ENCODE measurements at places on chromosomes 2 and 18.

DNA sequence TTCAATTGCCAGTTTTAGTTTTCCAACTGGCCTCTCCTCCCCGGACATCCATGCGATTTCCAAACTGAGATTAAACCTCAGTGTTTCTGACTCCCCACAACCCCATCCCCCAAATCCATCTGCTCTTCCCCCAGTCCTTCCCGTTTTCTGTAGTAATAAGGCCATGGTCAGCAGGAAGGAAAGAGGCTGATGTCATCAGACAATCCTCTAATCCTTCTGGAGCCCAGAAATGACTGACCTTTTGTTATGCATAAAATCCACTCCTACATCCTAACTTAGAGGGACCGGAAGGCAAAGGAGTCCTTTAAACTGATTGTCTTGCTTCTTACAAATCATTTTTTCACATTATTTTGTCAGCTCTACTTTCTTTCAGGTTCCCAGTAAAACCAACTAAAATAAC lies 155.8 kb downstream of the INO80D start:
- DNase-seq: no peak

- DNase-seq: peak; percentile 25
Measured at GRCh38 chr2:29561181-29561580, 360.2 kb downstream of the ALK start.

GRCh38 chr2:148560496-148560895 lies 84.1 kb upstream of the EPC2 start:
- DNase-seq: no peak

DNA sequence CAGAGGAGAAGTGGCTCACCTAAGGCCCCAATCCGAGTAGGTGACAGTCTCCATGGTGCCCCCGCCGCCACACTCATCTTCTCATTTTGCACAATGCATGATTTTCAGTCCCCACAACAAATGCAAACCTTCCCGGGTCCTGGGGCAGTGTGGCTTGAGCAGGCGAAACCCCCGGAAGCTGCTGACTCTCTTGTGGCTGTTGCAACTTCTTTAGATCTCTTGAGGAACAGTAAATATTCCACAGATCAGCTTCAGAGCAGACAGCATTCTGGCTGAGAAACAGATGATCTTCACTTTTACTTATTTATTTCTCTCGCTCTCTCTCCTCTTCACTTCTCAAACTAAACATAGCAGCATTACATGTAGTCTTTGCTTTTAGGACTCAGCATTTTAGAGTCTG lies 51.9 kb downstream of the ASAP2 start:
- no peak for DNase-seq

GRCh38 chr2:210461401-210461800 lies 15.2 kb downstream of the LANCL1 start:
- no peak for DNase-seq

DNA sequence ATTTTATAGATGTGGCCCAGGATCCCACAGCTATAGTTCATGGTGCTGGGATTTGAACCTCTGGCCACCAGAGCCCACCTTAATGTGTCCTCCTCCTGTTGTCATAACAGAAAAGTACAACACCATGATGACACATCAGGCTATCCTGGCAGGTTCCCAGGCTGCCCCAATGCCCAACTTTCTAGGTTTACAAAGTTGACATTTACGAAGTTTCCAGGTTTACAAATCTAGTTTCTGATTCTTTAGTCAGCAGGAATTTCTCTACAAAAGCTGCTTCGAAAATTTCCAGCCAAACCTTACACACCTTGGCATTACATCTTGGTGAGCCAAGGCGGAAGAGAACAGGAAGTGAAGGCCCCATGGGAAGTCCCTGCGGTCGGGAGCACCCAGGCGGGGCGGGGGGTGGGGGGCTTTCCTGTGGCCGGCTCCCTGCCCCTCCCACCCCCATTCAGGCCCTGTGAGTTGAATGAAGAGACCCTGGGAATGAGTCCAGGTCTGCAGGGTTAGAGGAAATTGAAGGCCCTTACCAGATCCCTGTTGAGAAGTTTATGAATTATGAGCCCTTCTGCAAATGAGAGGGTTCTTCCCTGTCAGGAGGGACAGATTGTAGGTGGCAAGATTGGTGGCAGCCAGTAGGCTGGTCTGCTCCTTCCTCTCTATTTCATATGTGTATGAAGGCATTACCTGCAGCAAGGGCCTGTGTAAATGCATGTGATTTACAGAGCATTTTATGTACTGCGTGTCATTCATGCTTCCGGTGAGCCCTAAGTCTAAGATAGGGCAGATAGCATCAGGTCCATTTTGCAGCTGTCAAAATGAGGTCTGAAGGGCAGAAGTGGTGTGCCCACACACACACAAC lies 11.1 kb upstream of the IL1RN start:
- no peak for DNase-seq

- DNase-seq: no peak
Measured at GRCh38 chr18:32851936-32852335, 79.1 kb upstream of the KLHL14 start.

DNA sequence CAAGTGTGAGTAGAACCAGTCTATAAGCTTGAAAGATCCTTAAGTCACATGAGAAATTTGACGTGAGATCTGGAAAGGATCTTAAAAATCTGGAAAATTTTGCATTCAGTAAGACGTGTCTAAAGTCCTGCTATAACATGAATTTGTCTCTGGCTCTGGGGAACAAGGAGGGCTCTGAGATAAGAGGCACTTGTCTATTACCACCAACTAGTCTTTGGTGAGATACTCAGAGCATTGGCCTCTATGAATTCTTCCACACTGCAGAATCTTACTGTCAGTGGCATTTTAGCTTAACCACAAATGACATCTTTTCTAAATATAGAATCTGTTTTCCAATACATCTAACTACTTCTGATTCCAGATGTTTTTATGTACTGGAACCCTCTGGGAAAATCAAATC lies 1504.5 kb downstream of the DPP10 start:
- no peak for DNase-seq

DNA sequence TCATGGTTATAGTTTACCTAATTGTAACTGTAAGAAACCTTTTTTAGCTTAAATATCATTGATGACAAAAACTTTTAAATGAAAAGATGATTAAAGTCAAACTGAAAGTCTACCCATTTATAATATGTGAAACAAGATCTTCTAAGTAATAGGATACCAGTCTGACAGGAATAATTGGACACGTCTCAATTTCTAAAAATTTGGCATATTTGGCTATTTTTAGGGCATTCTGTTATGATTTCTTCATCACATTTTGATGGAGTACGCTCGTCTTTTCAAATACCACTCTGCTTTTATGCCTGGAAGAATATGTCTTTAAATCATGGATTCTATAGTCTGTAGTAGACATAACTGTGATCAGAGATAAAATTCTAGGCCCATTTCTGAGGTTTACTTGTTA lies 1.3 kb downstream of the R3HDM1 start:
- DNase-seq: no peak

GRCh38 chr2:11669454-11670291 lies at the start of gene NTSR2:
NTSR2 (minus strand) TSS chr2:11670195; CDS start chr2:11670129, 66 bp downstream.
- DNase-seq: no peak

GRCh38 chr2:53880756-53881155 lies 21.0 kb upstream of the GPR75 start:
- DNase-seq: no peak

Measured in tibial artery (tissue), 4 donors.